Stimulated activated CD4-positive, alpha-beta T cell treated with anti-CD3 and anti-CD28 coated beads, Interleukin-1b, Interleukin-23, amount 100 ng/mL, for 4 hours (primary cell): ENCODE measurements at places on chromosomes 13 and 19.
A peak's percentile ranks its signal among the peaks of the same experiment; 100 is the strongest.

GRCh38 chr19:5287066-5287465 lies 53.5 kb downstream of the PTPRS start:
- DNase-seq: no peak

DNA sequence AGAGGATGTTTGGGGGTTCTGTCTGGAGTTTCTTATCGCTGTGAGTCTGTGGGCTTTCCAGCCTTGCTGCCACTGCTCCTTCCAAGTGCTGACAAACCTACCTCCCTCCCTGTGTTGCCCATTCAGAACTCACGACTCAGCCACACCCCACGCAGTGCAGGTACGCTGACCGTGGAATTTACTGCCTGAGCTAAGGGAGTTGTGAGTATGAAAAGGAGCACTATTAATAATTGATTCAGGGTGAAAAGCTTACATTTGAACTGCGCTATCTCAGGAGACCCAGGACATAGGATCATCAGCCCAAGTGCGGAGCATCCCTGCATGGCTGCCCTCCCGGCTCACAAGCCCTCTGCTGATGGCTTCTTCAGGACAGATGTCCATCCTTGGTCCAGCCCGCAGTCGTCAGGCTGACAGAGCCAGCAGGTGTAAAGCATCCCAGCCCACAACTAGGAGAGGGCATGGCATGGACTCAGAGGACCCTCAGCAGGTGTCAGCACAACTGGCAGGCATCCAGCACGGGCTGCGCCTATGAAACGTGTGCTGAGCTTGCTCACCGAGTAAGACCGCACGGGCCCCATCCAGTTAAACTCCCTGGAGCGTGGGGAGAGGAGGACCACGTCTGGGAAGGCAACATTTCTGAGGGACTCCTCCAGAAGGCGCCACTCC lies 244.0 kb downstream of the COL4A1 start:
- DNase-seq: no peak

DNA sequence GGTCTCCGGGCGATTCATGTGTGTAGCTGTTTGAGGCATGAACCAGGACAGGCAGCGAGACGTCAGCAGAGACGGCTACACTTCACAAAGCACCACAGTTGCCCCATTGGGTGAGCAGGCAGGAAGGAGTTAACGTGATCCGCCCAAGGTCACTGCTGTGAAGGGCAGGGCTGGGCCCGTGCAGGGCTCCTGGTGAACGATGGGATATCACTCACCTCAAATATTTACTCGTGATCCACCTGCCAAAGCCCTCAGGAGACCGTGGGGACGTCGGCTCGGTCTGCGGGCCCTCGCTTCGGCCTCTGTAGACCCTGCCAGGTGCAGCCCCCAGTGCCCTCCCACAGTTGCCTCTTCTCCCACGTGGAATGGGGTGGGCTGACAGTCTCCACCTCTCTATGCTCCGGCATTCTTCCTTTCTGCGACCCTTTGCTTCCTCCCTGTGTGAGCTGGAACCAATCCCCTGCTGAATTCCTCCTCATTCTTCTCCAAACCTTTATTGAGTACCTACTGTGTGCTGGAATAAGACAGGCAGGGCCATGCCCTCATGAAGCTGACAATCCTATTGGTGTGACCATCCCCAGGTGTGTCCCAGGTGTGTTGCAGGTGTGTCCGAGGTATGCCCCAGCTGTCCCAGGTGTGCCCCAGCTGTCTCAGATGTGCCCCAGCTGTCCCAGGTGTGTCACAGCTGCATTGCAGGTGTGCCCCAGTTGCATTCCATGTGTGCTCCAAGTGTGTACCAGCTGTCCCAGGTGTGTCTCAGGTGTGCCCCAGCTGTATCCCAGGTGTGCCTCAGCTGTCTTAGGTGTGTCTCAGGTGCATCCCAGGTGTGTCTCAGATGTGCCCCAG lies 2.0 kb upstream of the GRK1 start:
- no peak for DNase-seq

DNA sequence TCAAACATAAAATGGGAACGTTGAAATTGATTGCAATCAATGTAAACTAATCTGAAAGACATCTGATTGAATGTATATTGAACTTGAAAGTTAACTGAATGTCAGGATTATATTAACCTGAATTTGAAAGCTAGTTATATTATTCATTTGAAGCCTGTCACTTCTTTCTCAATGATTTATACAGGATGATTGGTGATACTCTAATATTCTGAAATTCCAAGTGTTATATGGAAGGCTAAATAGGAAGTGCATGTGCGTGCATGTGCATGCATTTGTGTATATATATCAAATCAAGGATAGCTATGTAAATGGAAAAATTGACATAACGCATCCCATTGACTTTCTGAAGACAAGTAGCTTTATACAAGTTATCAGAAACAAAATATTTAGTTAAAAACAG lies 143.3 kb downstream of the LMO7 start:
- no peak for DNase-seq

- no peak for DNase-seq
Observed at GRCh38 chr19:52170863-52171320, 529 bp downstream of the ZNF836 start.

GRCh38 chr13:24788538-24788937 lies 24.6 kb downstream of the RNF17 start:
- no peak for DNase-seq

DNA sequence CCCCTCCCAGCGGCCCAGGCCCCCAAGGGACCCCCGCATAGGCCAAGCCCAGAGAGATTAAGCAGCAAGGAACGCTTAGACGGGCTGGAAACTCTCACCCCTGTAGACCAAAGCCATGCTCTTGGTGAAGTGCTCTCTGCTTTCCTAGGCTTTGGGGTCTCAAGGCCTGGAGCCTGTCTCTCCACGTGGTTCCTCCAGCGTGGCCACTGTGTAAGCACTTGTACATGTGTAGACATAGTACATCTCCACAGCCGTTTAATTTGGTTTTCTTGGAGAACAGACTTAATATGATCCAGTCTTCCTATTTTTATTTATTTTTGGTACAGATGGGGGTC lies 1.1 kb downstream of the NUDT19 start:
- DNase-seq: no peak

GRCh38 chr19:33241091-33241529 lies 15.5 kb upstream of the SLC7A10 start:
- no peak for DNase-seq

GRCh38 chr13:99374994-99375737 lies 68.0 kb upstream of the GPR183 start:
- DNase-seq: no peak

- peak; percentile 72 for DNase-seq
Observed at GRCh38 chr19:40403262-40403984, 9.8 kb downstream of the PRX start.

GRCh38 chr13:39676315-39676876 lies 20.9 kb downstream of the COG6 start:
- DNase-seq: no peak

- DNase-seq: no peak
Observed at GRCh38 chr13:43800828-43801227, 14.1 kb upstream of the ENOX1 start.

GRCh38 chr13:38899571-38899970 lies 91.1 kb downstream of the STOML3 start:
- no peak for DNase-seq

- DNase-seq: no peak
Observed at GRCh38 chr19:12912571-12912970, 6.5 kb downstream of the SYCE2 start.

DNA sequence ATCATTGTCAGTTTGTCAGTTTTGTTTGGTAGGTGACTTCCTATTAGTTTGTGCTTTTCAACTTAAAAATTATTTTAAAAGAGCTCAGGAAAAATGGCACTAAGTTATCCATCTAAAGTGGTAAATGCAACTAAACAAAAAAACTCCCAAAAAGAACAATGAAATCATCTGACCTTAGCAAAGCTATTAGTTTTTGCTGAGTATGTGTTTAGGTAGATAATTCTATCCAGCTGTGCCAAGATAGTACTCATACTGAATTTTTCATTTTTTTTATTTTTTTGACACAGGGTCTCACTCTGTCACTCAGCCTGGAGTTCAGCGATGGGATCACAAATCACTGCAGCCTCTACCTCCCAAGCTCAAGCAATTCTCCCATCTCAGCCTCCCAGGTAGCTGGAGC lies 645.3 kb downstream of the TBC1D4 start:
- no peak for DNase-seq

- DNase-seq: no peak
Observed at GRCh38 chr13:50366488-50367174, 351.4 kb downstream of the KCNRG start.

DNA sequence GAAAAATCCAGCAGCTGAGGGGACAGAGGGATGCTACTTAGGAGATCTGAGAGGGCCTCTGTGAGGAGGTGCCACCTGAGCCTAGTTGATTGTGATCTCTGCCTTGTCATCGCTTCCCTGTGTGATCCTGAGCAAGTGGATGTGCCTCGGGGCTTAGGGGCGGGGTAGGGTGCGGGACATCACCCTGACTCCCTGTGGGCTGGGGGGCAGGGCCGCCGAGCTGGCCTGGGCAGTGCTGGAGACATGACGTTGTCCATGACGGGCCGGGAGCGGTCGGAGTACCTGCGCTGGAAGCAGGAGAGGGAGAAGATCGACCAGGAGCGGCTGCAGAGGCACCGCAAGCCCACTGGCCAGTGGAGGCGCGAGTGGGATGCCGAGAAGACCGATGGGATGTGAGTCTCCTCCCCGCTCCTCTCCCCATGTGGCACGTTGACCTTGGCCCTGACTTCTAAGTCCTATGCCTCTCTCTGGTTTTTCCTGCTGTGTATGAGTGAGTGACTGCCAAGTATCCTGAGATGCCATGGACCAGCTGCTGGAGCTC lies 8.2 kb upstream of the INAFM1 start:
- no peak for DNase-seq

GRCh38 chr19:58054901-58055874 lies 3.9 kb upstream of the ZNF135 start:
- no peak for DNase-seq

- no peak for DNase-seq
Observed at GRCh38 chr13:100564444-100565223, 24.0 kb downstream of the GGACT start.

DNA sequence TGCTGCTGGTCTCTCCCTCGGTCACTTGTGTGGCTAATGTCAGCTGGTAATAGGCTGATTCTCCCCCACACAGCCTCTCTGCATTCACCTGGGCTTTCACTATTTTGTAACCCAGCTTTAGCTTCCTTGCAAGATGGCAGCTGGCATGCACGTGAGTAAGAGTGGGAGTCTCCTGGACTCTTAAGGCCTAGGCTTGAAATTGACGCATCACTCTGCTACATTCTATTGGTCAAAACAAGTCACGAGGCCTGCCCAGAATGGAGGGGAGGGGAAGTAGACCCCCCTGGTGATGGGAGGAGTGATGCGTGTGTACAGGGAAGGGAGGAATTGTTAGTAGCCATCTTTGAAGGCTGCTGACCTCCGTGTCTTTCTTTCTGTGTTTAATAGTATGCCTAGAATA lies 24.9 kb upstream of the PNMA8B start:
- DNase-seq: no peak

DNA sequence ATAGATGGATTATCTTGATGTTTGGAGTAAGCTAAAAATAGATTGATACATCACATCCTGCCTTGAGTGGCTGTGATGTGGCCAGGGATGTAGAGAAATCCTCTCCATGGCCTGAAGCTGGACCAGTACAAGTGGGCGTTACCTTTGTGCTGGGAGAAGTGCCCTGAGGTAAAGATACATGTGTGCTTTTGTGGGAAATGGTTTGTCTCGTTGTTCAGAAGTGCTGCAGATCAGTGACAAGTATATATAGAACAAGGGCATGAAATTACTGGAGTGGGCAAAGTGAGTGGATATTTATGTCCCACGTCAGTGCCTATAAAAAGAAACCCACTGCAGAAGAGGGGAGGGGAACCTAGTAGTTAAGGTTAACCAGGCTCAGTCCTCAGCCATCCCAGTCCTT lies 12.2 kb upstream of the ZNF304 start:
- DNase-seq: no peak

DNA sequence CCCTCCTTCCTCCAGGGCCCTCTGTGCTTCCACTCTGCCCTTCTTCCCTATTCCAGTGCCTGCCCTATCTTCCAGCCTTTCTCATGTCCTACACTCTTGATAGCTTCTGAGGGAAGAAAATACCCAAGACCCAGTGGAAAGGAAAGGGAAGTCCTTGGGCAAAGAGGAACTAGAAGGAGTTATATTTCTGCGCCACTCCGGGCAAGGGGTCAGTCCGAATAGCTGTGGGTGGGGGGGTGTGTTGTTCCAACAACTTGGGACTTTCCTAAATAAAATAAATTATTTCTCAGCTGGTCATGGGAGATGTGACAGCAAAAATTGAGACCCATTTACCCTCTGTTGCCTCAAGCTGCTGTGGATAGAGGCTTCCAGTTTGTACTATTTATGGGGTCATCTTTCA lies 23.2 kb downstream of the CABP5 start:
- DNase-seq: no peak

GRCh38 chr19:19239675-19240074 lies 27.9 kb downstream of the NCAN start:
- DNase-seq: no peak

DNA sequence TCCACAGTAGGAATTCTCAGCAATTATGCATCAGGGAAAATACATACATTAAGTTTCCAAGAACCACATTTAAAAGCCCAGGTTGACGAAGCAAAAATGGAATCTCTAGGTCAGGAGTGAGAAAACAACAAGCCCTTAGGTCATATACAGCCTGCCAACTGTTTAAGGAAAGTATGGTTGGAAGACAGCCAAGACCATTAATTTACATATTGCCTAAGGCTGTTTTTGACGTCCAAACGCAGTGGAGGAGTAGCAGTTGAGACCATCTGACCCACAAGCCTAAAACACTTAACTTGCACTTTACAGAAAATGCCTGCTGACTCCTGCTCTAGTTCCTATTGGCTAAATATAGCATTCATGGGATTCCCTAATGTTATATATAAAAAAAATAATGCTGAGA lies 299.0 kb downstream of the ITGBL1 start:
- no peak for DNase-seq

- DNase-seq: no peak
Observed at GRCh38 chr19:17183858-17184321, 31.3 kb upstream of the USE1 start.
